NCI-H460 (cell line): ENCODE measurements at places on chromosomes 7 and 10. TPM values are rescaled to one million over a fixed set of nuclear protein-coding genes. Genes with fewer than 3 reads are reported as not detected.

GRCh38 chr10:80191589-80192270, 13.6 kb downstream of the ANXA11 start:
- DNase-seq, result no peak

DNA sequence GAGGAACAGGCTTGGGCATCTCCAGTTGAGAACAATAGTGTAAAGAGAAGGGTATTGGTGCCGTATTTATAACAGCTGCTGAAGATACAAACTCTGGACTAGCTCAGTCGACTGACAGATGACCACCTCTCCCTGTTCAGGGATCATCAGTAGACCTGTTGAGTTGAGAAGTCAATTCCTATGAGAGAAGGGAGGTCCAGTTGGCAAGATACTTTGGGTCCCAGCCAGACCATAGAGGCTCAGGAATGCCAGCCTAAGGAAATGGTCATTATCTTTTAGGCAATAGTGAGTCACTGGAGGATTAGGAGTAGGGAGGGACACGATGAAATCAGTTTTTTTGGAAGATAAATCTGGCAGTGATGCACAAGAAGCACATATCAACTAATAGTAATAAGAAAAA, 202.9 kb downstream of the TRIL start:
- no peak for DNase-seq

- no peak for DNase-seq
Observed at GRCh38 chr10:54594289-54594688, 206.7 kb downstream of the PCDH15 start.

DNA sequence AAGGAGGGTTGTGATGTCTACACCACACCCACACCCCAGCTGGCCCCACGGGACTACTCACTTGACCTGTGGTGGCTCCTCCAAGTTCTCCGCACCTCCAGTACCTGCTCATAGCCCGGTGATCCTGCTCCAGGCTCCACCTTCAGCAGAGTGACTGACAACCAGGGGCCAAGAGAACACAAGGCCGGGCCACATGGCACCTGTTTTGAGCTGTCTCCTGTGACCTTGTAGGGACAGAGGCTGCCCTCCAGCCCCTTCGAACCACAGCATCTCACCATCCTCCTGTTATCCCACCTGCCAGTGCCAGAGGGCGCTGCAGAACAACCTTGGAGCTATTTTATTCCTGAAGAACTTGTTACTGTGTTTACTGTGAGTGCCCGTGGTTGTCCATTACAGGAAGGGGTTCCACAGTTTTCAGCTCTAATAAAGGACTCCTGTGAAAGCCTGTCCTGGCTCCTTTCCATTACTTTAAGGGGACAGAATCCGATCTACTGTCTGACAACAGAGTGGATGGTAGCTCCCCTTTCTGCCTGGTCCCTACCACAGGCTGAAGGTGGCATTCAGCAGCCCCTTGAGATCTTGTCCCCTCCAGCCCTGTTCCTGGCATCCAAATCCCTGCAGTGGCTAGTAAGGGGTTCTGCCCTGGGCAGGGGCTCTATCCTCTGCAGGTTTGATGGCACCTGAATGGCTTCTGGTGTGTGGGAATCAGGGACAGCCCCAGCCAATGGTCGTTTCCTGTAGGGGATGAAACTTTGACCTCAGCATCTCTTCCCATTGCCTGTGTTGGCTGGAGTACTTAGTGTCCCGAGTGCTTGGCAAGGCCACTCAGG, 50.8 kb downstream of the C10orf120 start:
- DNase-seq, result peak; percentile 61

- peak; percentile 35 for DNase-seq
Observed at GRCh38 chr7:88243345-88243909, 23.6 kb upstream of the SRI start.

- DNase-seq, result no peak
Observed at GRCh38 chr7:44197474-44197873, 3.3 kb upstream of the YKT6 start.

DNA sequence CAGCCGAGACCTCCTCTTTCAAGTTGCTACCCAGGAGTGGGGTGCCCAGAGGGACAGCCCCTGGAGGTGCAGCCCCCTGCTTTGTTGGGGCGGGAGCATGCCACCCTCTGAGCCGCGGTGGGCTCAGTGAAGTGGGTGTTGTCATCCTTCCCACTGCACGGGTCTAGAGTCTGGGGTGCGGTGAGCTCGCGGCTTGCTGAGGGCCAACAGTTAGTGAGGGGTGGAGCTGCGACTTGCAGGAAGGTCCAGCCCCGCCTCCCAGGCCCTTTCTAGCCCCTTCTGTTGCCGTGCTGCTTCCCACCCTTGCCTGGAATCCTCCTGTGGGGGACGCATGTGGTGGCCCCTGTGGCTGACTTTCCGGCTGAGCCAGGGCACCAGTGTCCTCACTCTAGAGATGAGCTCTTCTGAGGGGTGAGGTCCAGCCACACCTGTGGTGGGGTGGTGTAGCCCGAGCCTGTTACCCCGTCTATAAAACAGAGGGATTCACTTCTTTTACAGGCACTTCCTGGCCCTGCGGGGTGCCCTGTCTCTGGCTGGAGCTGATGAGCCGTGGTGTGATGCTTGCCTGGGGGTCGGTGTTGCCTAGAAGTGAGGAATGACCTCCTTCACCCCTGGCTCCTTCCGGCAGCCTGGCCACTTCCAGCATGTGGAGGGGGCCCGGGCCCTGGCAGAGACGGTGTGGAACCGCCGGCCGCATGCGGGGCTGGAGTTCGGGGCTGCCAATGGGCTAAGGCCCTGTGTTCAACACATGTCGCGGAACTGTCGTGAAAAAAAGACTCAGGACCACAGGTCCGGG, 127.9 kb downstream of the FAM53B start:
- DNase-seq, result no peak

DNA sequence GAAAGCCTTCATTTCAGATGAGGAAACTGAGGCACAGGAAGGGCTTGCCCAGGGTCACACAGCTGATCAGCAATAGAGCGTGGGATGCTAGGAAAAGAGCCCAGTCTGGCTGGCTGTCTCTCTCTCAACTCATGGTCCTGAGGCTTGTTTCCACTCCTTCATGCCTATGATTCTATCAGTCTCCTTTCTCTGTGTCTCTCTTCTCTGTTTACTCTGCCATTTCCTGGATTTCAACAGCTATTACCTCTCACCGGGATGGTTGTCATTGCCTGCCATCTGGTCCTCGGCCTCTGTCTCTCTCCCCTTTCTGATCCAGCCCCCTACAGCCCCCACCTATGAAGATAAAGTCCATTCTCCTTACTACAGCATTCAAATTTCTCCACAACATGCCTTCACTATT, 93.3 kb upstream of the AGBL3 start:
- DNase-seq, result no peak

- DNase-seq, result no peak
Observed at GRCh38 chr7:14978687-14979086, 76.1 kb upstream of the DGKB start.

DNA sequence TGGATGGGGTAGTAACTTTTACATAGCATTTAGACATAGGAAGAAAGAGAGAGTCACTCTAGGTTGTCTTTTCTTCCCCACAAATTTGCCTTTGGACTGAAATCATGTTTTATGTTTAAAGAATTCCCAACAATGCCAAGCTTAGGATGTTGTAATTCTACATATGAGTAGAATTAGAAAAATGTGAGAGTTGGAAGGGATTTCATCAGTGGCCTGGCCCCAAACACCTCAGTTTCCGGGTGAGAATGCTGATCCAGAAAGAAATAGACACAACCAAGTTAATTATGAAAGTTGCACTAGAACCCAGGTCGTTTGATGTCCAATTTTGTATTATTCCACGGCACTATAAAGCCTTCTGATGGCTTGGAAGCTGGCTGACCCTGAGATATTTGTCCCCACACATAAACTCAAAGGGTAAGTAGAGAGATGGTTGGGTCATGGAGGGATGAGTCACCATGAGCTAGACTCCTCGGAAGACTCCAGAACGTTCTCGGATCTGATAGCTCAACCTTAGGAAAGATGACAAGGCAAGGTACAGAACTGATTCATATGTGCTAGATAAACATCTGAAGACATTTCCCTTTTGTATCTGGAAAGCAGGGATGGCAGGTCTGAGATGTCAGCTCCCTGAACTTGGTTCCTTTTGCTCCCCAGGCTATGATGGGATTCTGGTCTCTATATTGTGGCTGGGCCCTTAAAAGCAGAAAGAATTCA, 48.8 kb upstream of the SLC35B4 start:
- DNase-seq, result no peak

- DNase-seq, result no peak
Observed at GRCh38 chr7:45076946-45077345, 11.8 kb downstream of the NACAD start.

DNA sequence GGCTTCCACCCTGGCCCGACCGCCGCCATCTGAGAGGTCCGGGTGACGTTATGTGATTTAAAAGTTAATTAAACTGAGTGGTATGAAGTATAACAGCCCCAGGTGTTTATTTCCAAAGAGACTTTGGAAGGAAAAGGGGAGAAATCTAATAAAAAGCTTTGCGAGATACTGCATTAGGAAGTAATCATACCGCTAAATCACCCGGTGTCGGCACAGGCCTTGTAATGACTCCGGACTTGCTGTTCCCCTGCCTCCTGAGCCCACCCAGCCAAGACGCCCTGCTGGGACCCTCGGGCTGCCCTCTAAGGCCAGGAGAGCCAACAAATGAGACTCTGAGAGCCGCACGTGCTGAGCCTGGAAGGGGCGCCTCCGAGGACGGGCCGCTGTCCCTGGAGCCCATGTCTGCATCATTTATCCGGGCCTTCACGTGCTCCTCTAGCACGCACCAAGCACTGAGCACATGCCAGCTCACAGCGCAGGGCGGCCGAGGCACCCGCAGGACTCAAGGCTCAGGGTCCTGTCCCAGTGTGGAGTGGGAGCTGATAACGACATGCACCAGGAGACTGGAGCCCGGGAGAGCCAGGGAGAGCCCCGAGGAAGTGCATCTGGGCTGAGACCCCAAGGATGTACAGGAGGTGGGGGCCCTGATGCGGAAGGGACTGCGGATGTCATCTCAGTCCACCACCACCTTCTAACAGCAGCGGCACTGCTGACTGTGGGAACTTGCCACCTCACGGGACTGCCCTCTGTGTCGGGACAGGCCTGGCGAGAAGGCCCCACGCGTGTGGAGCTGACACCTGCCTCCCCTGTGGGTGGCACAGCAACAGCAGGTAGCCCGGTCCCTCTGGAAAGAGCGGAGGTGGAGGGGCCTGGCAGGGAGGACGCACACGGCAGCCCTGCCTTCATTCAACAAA, 182.7 kb downstream of the ELFN1 start:
- no peak for DNase-seq

DNA sequence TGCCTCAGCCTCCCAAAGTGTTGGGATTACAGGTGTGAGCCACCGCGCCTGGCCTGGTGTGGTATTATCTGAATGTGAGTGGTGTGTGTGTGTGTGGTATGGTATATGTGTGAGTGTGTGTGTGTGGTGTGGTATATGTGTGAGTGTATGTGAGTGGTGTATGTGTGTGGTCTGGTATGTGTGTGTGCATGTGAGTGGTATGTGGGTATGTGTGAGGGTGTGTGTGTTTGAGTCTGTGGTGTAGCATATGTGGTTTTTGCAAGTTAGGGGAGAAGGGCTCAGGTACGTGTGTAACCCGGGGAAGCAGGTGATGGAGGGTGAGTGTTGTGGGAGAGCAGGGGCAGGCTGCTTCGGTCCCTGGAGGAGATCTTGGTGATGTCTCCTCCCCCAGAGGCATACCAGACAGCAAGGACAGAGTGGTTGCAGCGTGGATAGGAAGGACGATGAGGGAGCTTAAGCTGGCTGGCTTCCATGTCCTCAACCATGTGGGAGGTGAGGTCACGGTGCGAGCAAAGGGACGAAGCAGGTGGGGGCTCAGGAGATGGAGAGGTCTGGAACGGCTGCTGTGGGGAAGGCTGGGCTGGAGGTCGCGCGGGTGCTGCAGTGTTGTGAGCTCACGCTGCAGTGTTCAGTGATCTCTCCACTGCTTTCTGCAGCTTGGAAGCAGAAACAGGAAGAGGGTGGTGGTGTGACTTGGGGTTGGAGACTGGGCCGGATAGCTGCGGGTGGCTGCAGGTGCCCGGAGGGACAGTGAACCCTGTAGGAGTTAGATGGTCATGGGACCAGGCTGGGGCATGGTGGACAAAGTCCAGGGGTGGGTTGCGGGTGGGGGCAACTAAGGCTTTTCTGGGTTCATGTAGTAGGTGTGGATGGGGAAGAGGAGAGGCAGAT, 5.0 kb downstream of the ZYX start:
- no peak for DNase-seq

GRCh38 chr10:75444781-75445386, 13.5 kb downstream of the LRMDA start:
- no peak for DNase-seq

DNA sequence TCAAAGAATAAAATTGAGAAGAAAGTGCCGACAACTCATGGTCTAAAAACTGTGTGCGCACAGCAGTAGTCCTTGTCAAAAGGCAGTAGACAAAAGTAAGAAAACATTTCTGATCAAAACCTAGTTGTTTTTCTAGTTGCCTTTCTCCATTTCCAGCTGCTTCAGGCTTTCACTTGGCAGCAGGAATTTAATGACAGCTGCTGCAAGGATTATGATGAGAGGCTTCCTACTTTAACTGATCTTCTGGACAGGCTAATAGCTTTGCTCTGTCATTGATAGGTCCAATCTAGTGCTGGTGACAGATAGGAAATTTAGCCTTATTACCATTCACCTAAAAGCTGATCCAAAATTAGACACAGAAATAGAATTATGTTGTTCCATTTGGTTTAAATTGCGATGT, 110.7 kb upstream of the SEMA3C start:
- no peak for DNase-seq

The FAM25A gene
- total RNA-seq, result not detected in 2 replicates

The CYP2E1 gene
- 1.4 and 1.6 TPM in 2 replicates for total RNA-seq

The PTPN20 gene
- total RNA-seq, result 18.1 and 21.1 TPM in 2 replicates

The INMT gene
- not detected in 2 replicates for total RNA-seq
